ENCODE measurements at places on chromosomes 3 and 15.

GRCh38 chr3:140695361-140696061 is 17.6 kb downstream of the TRIM42 start:
- DNase-seq, result no peak

DNA sequence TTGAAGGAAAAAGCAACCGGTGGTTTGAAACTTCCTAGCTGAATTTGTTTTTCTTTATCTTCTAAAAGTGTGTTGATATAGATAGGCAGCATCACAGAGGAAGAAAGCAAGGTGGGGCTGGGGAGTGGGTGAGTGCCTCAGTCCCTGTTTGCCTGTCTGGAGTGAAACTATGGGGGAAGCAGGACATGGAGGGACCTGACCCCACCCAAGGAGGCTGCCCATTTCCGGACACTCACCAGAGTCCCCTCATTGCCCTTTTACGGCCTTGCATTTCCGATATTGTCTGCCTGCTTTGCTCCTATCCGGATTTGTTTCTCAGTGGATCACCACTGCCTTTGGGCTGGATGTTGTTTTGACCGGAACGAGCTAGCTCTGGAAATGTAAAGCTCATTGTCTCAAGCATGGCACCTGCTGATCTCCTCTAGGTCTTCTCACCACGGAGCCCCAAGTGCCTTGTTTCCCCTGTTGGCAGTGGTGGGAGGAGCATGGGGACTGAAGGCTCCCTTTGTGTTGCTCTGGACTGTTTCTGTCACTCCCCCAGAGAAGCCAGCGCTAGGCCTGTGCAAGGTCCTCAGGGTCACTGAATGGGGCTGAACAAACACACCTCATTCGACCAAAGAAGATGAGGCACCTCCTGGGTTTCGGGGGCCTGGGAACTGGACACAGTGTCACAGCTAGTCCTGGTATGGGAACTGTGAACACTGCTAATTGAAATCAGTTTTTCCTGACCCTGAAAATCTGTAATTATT is 7.0 kb downstream of the CLDN11 start:
- no peak for DNase-seq

- DNase-seq, result no peak
These were observed 1.6 kb upstream of the DALRD3 start for GRCh38 chr3:49019941-49020329.

DNA sequence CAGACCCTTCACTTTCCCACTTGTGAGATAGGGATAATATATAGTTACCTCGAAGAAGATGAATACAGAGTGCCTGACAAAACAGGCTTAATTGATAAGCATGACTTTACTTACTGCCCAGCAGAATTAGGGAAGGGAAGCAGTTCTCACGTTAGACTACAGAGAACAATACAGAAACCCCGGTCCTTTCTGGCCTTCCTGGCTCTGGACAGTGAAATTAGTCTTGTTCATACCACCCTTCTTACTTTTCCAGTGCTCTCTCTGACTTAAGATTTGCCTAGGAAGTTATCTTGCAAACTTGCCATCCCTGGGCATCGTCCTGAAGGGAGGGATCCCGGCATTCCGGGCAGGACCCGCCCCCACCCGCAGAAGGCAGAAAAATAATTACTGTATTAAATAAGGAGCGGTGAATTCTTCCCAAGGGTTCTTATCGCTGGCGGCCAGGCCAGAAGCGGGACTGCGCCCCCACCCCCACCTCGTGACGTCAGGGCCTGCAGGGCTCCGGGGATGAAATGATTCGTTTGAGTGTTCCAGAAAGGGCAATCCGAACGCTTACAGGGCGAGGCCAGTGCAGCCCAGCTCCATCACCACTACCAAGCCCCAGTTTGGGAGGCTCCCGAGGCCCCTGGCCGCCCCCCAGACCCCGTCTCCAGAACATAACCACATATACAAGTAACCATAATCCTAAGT is 8.4 kb downstream of the SOX2 start:
- DNase-seq, result no peak

- DNase-seq, result no peak
These were observed 136.9 kb upstream of the PFN2 start for GRCh38 chr3:150107429-150108175.

DNA sequence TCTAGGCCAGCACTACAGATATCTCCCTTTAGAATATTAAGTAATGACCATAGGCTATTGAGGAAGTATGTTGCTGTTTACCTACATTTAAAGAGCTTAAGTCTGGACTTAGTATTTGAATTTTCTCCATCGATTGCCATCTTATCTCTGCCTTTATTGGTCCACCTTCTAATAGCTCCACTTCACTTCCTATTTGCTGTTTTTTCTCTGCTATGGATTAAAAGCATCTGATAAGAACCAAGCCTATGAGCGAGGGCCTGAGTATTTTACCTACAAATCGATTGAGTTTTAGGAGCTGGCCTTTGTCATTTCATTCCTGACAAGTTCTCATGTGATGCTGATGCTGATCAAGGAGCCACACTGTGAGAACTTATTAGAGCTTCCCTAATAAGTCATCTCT is 52.6 kb upstream of the AKAP13 start:
- no peak for DNase-seq

DNA sequence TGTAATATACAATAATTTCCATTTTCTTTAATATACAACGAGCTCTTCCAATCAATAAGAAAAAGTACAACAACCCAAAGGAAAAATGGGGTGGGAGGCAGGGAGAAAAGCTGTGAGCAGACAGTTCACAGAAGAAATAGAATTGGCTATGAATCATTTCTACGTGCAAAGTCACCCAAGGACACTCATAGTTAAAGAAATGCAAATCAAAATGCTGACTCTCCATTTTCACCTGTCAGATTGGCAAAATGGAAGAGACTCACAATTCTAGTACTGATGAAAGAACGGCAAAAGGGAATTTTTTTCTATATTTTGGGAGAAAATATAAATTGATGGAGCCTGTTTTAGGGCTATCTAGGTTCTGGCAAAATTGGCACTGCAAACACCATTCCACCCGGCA is 116.3 kb upstream of the MEF2A start:
- no peak for DNase-seq

GRCh38 chr3:196789885-196790359 is 50.3 kb downstream of the PAK2 start:
- DNase-seq, result no peak

- no peak for DNase-seq
These were observed 590.9 kb downstream of the EPHA3 start for GRCh38 chr3:89698208-89698830.

- no peak for DNase-seq
These were observed 64.2 kb upstream of the CFAP161 start for GRCh38 chr15:81069909-81070308.

GRCh38 chr3:122258757-122259371 is 66.2 kb upstream of the CSTA start:
- DNase-seq, result peak; percentile 45

- no peak for DNase-seq
These were observed 218.5 kb downstream of the BBX start for GRCh38 chr3:107740992-107741896.

- DNase-seq, result no peak
These were observed 66.7 kb upstream of the GOLGA8B start for GRCh38 chr15:34650177-34650576.

- no peak for DNase-seq
These were observed 135.7 kb upstream of the IL12A start for GRCh38 chr3:159852821-159853505.

DNA sequence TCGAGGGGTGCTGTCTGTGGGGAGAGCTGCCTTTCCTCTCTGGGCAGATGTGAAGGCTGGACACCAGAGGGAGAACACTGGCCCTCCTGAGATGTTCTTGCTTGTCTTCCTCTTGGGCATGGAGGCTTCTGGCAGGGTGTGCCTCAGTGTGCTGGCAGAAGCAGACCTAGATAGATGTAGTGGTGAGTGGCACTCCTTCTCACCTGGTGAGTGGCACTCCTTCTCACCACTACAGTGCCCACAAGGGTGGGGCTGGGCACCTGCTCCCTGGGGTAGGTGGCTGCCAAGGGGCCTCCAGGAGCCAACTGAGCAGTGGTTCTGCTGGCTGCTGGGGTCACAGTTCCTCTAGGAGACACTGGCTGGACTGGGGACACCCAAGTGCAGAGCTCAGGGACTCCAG is 18.7 kb downstream of the ACVR2B start:
- DNase-seq, result no peak

GRCh38 chr3:37863949-37864822 is 2.5 kb downstream of the CTDSPL start:
- DNase-seq, result no peak

DNA sequence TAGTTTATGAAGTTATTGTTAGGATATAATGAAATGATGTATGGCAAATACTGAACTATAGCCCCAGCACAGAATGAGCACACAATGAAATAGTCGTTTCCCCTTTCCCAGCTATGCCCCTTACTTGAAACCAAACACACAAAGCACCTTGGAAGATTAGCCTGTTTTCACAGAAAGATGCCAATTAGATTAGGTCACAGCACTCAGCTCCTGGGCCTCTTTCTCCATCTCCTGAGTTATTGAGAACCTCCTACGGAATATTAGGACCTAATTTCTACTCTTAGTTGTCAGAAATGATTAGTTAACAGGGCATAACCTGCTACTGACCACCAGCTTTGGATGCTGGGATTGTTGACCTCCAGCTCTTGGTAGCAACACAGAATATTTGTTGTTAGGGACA is 269.4 kb upstream of the ROPN1 start:
- no peak for DNase-seq

- no peak for DNase-seq
These were observed 3.6 kb downstream of the POU1F1 start for GRCh38 chr3:87272718-87273341.

DNA sequence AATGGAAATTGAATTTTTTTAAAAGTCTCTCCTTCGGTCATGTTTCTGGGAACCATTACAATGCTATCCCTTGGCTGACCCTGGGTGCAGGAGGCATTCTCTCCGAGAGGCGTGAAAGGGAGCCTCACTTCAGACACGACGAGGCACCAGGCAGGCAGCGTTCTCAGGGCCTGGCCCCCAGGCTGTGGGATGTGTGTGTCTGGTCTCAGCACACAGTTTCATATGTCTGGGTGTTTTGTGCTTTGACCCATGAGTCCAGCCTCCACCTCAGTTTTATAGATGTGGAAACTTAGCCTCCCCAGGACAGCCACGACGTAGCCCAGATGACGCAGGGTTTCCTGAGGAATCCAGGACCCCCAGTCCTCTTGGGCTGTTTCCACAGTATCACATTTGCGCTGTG is 34.0 kb downstream of the FGD5 start:
- no peak for DNase-seq

DNA sequence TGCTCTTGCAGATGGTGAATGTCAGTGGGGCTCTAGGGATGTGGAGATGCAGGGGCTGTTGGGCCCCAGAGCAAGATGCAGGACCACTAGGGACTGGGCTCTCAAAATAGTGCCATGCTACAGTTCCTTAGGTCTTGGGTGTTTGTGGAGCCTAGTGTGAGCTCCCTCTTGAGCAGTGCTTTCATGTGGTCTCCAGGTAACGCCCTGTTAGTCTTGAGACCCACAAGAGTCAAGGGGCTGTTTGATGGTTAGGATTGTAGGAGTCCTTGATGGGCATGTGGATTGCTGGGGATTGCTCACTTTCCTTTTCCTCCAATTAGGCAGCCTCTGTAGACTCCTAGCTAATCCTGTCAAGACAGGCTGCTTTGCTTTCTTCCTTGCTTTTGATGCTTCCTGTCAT is 56.0 kb downstream of the CCDC66 start:
- DNase-seq, result no peak

DNA sequence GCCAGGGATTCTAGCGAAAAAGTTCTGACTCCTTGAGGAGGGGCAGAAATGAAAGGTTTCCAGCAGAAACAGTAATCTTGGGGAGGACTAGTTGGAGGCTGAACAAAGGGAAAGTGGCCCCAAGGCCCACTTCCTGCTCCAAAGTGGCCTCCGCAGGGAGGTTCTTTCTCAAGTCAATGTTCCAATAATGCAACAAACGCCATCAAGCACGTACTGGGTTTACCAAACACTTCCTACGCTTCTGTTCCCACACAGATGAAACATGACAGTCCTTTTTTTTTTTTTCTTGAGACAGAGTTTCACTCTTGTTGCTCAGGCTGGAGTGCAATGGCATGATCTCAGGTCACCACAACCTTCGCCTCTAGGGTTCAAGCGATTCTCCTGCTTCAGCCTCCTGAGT is 9.6 kb upstream of the RCCD1 start:
- no peak for DNase-seq

- no peak for DNase-seq
These were observed 262.6 kb downstream of the RPLP1 start for GRCh38 chr15:69715210-69715609.
